ENCODE measurements at places on chromosomes 11 and 22.
A peak's percentile ranks its signal among the peaks of the same experiment; 100 is the strongest.

DNA sequence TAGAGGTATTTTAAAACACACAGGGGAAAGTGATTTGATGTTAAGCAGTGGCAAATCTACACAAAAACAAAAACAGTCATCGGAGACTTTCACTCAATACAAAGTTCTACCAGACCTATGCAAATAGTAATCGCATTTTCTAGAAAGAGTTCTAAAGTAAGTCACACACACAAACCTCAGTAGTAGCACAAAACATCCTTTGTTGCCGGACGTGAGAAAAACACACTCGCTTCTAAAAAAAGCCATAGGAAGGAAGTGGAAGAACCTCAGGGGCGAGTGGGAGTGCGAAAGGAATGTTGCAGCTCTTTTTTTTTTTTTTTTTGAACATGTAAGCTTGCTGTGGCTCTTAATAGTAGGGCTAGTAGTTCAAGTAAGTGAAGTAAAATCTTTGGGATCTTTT lies 88.9 kb downstream of the MAML2 start:
- DNase-seq: peak; percentile 69

- DNase-seq: peak; percentile 80
These were observed 7.8 kb downstream of the SLC5A1 start for GRCh38 chr22:32050678-32051515.

GRCh38 chr11:60211206-60211605 lies 28.3 kb upstream of the MS4A6A start:
- no peak for DNase-seq

GRCh38 chr22:20926243-20926642 lies 9.0 kb downstream of the CRKL start:
- DNase-seq: no peak

DNA sequence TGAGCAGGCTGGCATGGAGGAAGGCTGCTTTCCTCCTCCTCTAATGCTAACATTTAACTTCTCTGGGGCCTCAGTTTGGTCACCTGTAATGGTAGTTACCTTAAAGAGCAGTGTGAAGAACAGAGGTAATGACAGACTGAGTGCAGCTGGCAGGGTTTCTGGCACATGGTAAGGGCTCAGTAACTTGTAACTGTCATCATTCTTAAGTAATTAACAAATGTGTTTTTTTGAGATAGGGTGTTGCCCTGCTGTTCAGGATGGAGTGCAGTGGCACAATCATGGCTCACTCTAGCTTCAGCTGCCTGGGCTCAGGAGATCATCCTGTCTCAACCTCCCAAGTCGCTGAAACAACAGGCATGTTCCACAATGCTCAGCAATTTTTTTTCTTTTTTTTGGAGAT lies 242.0 kb upstream of the SYN3 start:
- no peak for DNase-seq

DNA sequence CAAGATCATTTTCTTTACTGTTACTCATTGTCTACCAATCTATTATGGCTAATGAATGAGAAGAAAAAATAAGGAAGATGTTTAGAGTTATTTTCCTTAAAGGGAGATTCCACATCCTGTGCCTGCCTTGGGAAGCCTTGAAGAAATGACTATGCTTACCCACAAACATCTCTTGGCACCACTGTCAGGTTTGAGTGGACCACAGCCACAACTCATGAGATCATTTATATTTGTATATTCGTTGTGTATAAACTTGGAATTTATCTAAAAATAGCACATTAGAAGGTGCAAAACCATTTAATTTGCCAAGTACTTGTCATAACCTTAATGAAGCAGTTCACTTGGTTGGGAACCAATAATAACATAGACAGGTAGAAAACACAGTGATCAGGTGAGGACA lies 740.8 kb downstream of the DLG2 start:
- peak; percentile 75 for DNase-seq

GRCh38 chr11:5596607-5597201 lies at the start of gene TRIM6:
TRIM6 (plus strand) TSS chr11:5596637; CDS start chr11:5596898, 261 bp downstream.
- peak; percentile 66 for DNase-seq

GRCh38 chr11:9001736-9002135 lies 2.1 kb downstream of the NRIP3 start:
- peak; percentile 90 for DNase-seq

DNA sequence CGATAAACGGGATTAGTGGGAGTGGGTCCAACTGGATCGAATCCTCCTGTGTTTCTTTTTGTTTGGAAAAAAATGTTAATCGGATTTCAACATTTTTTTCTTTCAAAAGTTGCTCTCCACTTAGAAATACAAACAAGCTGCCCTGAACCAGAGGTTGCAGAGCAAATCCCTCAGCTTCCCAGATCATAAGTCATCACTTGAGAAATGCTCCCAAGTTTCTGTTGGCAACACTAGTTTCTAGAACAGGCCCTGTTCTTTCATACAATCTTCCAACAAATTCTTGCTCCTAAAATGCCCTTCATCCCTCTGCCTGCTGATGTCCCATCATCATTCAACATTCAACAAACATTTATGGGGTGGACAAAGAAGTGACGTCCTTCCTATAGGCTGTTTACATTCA lies 1.3 kb upstream of the MLC1 start:
- DNase-seq: peak; percentile 14

DNA sequence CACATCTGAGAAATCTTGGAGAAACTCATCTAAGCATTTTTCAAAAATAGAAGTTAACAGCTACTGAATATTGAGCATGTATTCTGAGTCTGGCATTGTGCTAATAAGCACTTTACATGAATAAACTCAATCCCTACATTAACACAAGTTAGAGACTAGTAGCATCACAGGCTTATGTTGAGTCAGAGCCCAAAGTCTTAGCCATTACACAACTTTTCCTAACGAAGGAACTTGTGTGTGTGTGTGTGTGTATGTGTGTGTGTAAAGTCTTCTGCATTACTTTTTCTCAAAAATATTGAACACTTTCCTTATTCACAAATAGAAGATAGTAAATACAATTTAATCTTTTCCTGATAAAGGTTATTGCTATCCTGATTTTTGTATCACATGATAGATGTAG lies 8.7 kb upstream of the CLPB start:
- DNase-seq: no peak

DNA sequence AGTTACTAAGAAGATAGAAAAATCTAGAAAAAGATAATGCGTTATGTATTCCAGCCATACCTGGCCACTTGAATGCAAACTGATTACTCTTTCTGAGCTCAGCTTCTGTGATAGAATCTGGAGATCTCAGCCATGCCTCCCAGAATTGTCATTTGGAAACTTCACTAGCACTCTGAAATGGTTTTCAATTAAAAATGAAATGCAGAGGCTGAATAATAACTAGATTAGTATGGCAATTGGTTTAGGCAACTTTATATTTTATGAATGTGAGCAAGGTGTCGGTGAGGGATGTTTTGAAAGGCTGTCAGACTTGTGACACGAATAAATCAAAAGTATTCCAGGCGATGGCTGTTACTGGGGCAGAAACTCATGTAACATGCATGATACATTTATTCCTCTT lies 128.8 kb upstream of the SORL1-AS1 start:
- DNase-seq: no peak

DNA sequence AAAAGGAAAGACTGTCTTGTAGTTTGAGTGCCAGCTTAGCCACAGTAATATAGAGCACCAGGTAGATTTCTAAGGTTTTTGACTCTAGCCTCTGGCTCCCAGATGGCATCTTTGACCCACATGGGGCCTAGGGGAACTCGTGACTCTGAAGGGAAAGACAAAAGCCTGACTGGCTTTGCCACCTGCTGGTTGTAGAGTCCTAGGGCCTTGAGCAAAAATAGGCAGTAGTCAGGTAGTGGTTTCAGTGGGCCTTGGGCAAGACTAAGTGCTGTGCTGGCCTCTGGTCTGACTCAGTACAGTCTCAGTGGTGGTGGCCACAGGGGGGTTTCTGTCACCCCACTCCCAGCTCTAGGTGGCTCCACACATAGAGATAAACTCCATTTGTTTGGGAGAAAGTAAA lies 349.4 kb downstream of the FAM181B start:
- DNase-seq: no peak

DNA sequence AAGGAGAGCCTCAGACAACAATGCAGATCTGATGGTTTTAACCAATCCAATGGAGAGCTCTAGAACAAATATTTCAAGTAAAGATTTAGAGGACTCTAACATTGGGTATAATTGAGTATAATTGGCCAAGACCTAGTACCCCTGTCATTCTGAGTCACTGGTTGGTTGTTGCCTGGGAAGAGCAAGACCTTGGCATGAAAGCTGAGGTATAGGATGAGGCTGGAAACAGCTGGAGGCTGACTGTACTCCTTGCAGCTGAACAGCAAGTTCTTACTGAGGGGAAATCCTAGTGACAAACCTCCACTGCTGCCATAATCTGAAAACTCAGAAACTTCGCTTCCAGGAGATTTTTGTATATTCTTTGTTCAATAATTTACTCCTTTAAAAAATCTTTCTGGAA lies 54.3 kb upstream of the MUC15 start:
- no peak for DNase-seq

DNA sequence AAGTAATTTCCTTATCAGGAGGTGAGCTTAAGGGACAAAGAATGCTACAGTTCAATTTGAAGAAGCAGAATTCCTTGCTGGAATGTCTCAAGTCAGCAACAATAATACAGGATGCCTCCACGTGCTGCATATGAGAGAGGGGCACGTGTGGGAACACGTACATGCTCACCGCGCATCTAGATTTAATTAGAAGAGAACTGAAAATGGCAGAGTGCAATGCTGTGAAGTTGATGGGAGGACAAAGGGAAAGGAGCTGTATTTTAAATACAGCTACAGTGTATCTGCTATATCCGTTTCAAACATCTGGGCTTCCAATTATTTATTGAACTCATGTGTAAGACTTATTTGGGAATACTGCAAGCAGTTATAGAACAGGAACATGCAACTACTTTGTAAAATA lies 328.7 kb downstream of the SOX6 start:
- no peak for DNase-seq

DNA sequence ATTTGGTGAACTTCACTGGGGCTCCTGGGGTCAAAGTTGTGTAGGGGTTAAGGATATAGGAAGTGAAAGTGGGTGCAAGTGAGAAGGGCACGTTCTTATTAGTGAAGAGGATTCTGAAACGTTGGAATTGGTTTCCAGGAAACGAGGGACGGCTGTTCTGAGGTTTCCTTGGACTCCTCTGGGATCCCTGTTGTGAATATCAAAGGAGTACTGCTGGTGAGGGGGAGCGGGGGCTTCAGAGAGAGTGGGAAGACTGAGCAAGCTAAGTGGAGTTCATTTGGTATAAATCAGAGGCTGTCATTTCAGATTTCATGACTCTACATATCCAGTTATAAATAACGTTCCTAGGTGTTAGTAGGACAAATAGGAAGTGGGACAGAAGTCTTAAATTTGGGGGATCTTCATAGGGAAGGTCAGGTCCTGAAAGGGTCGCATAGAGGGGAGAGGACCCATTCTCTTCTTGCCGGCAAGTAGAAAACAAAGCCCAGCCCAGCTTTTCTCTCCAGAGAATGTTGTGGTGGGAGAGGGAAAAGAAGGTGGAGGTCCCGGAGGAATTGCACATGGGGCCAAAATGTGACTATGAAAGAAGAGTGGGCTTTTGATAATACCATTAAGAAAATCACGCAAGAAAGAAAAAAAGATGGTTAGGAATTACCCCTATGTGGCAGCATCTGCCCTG lies 1.1 kb upstream of the NELL1 start:
- DNase-seq: no peak

DNA sequence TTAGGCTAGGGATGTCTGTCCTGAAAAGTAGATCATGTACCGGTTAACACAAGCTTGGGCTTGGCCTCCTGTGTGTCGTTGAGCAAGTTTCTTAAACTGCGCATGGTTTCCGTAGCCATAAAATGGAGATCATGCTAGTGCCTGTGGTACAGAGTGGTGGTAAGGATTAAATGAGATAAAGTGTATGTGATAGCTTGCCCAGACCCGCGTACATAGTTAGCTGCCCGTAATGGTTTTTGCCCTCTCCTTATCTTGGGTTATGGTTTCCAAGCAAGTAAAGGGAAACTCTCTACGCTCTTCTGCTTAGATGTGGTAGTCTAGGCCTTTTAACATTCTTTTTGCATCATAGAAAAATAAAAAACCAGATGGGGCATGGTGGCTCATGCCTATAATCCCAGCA lies 11.0 kb upstream of the PTPRJ start:
- no peak for DNase-seq

GRCh38 chr11:8942518-8943066 lies at the start of gene ASCL3:
ASCL3 (minus strand) TSS chr11:8943016; CDS start chr11:8938161, 4,855 bp downstream.
- no peak for DNase-seq

- DNase-seq: no peak
These were observed 13.7 kb downstream of the CRY2 start for GRCh38 chr11:45860764-45861510.

DNA sequence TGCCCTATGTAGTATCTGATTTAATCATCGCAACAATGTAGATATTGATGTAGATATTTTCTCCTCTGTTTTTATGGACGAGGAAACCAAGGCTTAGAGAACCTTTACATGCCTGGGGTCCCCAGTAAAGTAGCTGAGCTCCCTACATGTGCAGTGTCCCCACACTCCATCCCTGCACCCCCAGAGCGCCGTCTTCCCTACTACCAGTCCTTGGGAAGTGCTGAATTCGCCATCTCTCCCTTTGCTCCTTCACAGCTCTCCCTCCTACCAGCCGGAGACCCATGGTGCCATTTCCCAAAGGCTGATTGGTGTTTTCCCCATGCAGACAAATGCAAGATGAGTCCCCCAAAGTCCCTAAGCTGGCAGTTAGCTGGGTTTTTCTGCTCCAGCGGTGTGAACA lies 86.0 kb downstream of the CEP164 start:
- DNase-seq: no peak

DNA sequence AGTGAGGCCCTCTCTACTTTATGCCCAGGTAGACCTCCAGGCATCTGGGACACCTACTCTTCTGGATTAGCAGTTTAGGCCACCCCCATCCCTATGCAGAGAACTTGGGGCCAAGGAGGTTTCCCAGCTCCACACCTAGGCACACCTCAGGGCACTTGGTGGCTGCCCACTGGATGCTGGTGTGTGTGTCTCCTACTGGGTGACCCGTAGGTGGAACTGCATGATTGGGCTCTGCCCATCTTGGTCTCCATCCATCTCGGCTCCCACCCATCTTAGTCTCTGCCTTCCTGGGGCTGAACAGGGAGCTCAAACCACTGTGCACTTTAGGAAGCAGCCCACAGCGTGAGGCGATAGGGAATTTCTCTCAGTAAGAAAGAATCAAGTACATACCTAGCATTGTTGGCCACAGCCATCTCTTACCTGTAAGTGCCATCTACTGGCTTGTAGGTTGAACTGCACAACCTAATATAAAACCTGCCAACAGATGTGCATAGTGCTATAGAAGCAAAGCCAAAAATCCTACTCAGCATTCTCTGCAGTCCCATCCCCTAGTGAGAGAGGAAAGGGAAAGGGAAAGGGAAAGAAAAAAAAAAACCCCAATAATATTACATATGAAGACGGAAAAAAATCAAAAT lies 61.6 kb upstream of the PTPN5 start:
- peak; percentile 8 for DNase-seq
